ENCODE measurements at places on chromosomes 3 and 15.

DNA sequence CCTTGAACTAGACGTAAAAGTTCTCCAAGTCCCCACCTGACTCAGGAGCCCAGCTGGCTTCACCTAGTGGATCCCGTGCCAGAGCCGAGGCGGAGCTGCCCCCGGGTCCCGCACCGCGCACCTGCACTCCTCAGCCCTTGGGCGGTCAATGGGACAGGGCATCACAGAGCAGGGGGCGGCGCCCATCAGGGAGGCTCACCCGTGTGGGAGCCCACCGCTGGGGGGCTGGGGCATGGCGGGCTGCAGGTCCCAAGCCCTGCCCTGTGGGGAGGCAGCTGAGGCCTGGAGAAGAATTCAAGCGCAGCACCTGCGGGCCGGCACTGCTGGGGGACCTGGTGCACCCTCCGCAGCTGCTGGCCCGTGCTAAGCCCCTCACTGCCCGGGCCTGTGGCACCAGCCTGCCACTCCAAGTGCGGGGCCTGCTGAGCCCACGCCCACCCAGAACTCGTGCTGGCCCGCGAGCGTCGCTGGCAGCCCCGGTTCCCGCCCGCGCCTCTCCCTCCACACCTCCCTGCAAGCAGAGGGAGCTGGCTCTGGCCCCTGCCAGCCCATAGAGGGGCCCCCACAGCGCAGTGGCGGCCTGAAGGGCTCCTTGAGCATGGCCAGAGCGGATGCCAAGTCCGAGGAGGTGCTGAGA, 16.2 kb downstream of the SQOR start:
- no peak for DNase-seq
- H3K36me3 ChIP-seq: no peaks in the 10 kb centered on the region
- peaks cover 60% of the 10 kb centered on the region for H3K4me1 ChIP-seq
- no peak overlapping the region for H3K27ac ChIP-seq

DNA sequence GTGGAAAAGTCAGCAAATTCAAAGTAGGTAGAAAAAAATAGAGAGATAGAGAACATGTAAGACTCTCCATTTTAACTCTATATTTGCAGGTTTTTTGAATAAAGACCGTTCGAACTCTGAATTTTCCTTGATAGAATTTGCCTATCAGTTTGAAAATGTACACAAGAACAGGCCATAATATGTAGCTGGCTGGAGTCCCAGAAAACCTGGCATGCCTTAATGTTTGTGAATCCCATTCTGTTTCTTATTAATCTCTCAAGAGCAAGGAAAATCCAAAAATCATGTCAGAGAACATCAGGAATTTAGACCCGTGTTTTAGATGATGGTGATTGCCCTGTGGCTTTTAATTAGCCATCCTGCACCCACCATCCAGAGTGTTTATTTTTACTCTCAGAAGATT, 7.2 kb upstream of the CFAP161 start:
- no peaks in the 10 kb centered on the region for H3K4me1 ChIP-seq
- H3K27me3 ChIP-seq: peaks cover 5% of the 10 kb centered on the region
- DNase-seq: no peak
- no peaks in the 10 kb centered on the region for H3K36me3 ChIP-seq

- no peak overlapping the region for H3K27ac ChIP-seq
- no peaks in the 10 kb centered on the region for H3K4me1 ChIP-seq
- no peaks in the 10 kb centered on the region for H3K27me3 ChIP-seq
- DNase-seq: no peak
Measured at GRCh38 chr15:77012868-77013267, 17.9 kb downstream of the PSTPIP1 start.

- H3K4me1 ChIP-seq: no peaks in the 10 kb centered on the region
- no peak overlapping the region for H3K4me3 ChIP-seq
- no peaks in the 10 kb centered on the region for H3K36me3 ChIP-seq
- H3K27me3 ChIP-seq: no peaks in the 10 kb centered on the region
- H3K27ac ChIP-seq: no peak overlapping the region
- DNase-seq: no peak
Measured at GRCh38 chr3:134646086-134646485, 4.7 kb downstream of the KY start.

DNA sequence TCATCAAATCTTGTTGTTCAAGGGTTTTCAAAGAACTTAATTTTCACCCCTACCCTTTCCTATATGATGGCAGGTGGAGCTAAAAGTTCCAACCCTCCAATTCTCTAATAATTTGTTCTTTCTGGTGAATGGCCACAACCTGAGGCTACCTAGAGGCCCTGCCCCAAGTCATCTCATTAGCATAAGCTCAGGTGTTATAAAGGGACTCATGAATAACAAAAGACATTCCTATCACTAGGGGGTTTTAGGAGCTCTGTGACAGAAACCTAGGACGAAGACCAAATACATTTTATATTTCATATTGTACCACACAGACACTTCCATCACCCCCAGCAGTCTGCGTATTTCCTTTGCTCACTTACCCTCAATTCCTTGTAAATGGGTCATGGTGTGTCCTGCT, 483.6 kb upstream of the EPHA6 start:
- H3K27ac ChIP-seq: no peak overlapping the region
- H3K36me3 ChIP-seq: no peaks in the 10 kb centered on the region
- H3K4me3 ChIP-seq: no peak overlapping the region
- no peaks in the 10 kb centered on the region for H3K4me1 ChIP-seq
- no peaks in the 10 kb centered on the region for H3K27me3 ChIP-seq
- no peak for DNase-seq

- DNase-seq: no peak
- no peak overlapping the region for H3K27ac ChIP-seq
- peaks cover 4% of the 10 kb centered on the region for H3K36me3 ChIP-seq
- H3K4me3 ChIP-seq: no peak overlapping the region
- peaks cover 29% of the 10 kb centered on the region for H3K4me1 ChIP-seq
Measured at GRCh38 chr15:101183226-101183930, 68.5 kb downstream of the CHSY1 start.

DNA sequence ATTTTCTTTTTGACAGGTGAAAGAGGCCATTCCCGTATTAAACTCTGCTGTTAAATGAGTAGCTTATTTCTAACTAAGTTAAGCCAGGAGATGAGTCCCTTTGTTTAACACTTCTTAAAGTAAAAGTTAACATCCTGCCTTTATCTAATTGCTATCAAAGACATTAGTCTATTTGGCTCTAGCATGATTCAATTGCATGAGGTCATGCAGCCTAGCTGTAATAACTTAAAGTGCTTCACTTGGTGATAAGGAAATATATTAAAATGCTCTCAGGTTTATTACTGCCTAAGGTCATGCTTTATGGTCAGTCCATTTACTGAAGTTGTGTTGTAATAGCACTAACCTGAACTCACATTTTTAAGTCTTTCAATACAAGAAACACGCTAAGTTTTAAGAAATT, 82.3 kb upstream of the MLF1 start:
- H3K27ac ChIP-seq: no peak overlapping the region
- H3K36me3 ChIP-seq: no peaks in the 10 kb centered on the region
- H3K4me1 ChIP-seq: no peaks in the 10 kb centered on the region

DNA sequence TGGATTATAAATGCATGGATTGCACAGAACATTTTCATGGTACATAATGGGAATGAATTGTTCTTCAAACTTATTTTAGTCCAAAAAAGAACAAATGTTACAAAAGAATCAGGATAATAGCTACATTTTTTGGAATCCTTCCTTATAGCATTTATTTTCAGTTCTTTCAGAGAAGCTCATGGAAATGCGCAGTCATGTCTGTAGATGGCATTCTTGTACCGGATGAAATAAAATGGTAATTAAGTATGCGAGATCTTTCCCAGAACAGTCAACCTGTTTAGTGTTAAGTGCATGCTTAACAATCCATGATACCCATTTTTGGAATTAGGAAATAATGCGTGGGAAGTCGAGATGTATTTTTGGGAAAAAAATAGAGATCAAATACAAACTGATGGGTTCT, 38.2 kb upstream of the GOLGA8B start:
- H3K4me1 ChIP-seq: no peaks in the 10 kb centered on the region
- no peak overlapping the region for H3K4me3 ChIP-seq
- H3K27me3 ChIP-seq: no peaks in the 10 kb centered on the region

GRCh38 chr3:9257092-9257491, 7.6 kb upstream of the SRGAP3 start:
- H3K27ac ChIP-seq: no peak overlapping the region
- no peak for DNase-seq
- no peaks in the 10 kb centered on the region for H3K36me3 ChIP-seq
- no peak overlapping the region for H3K4me3 ChIP-seq

- H3K36me3 ChIP-seq: no peaks in the 10 kb centered on the region
- H3K4me3 ChIP-seq: peak within 1 kb of the TSS; percentile 60
- no peak within 1 kb of the TSS for H3K27ac ChIP-seq
- peaks cover 30% of the 10 kb centered on the region for H3K27me3 ChIP-seq
Measured at GRCh38 chr15:40873694-40874561, at the start of gene RHOV. Gene RHOV (minus strand): TSS chr15:40874234. CDS start chr15:40874139, 95 bp downstream.

Data from tibial artery (tissue), 4 donors.